ENCODE measurements at places on chromosomes 13 and 19. TPM values are rescaled to one million over a fixed set of nuclear protein-coding genes. Genes with fewer than 3 reads are reported as not detected.

The MIER2 gene
- 26.4 TPM for polyA plus RNA-seq

GRCh38 chr13:24925318-24926231 lies 161.6 kb downstream of the RNF17 start:
- DNase-seq: no peak

DNA sequence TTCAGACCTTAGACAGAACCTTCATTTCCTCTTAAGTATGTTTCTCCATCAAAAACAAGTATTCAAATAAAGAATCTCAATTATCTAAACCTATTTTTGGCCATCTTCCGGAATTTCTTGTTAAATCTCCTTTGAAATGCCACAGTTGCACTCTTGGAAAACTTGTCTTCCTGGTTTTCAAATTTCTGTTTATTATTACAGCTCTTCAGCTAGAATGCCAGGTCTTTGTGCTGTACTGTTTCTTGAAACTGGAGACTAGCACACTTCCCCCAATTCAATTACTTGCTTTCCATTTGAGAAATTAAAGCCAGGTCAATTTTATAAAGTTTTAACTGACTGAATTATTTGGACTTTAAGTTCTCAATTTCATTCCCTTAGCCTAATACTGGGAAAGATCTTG lies 10.2 kb downstream of the KCNRG start:
- DNase-seq: no peak

The MYDGF gene
- polyA plus RNA-seq: 83.3 TPM

- DNase-seq: no peak
Measured at GRCh38 chr13:79812070-79812850, 331.3 kb downstream of the NDFIP2 start.

DNA sequence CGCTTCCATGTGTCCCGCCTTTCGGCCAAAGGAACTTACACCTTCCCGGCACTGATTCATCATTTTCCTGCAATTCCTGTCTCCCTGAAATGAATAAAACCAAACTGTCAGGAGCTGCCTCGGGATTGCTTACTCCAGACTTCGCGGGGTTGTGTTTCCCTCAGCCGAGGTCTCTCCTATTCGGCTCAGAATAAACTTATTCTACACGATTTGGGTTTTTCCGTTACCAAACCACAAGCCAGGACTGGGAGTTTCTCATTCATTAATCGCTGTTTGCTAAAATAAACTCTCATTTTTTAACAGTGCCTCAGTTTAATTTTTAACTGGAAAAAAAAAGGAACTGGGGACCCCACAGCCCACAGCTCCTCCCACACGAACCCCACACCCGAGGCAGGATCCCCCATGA lies 667 bp downstream of the ZNF878 start:
- DNase-seq: no peak

GRCh38 chr19:5893907-5894703 lies 9.5 kb downstream of the NDUFA11 start:
- DNase-seq: no peak

GRCh38 chr13:102089177-102089576 lies 312.7 kb downstream of the FGF14 start:
- DNase-seq: no peak

The CD33 gene
- 4.5 TPM for polyA plus RNA-seq

The EFNA2 gene
- polyA plus RNA-seq: 1.5 TPM

The SKA3 gene
- polyA plus RNA-seq: 10.3 TPM

DNA sequence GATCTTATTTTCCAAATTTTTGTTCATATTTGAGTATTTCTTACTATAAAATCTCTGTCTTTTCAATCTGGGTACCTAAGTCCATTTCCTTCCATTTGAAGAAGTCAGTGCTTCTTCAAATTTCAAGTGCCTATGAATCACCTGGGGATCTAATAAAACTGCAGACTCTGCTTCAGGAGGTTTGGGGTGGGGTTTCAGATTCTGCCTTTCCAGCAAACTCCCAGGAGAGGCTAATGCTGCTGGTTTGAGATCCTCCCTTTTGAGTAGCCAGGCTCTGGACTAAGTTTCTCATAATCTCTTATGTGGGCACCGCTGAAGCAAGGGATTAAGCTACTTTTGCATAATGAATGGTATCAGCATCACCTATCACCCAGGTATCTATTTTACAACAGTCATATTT lies 242.4 kb downstream of the RGCC start:
- DNase-seq: no peak

- no peak for DNase-seq
Measured at GRCh38 chr13:43784496-43784895, 2.3 kb downstream of the ENOX1 start.

Data from left lung (tissue), 14 donors.